ENCODE measurements at places on chromosomes 3 and 15.
A peak's percentile ranks its signal among the peaks of the same experiment; 100 is the strongest.

- DNase-seq: peak; percentile 45
These were observed 3.6 kb downstream of the BCL6 start for GRCh38 chr3:187741403-187742350.

- no peak for DNase-seq
These were observed 39.6 kb upstream of the SEC13 start for GRCh38 chr3:10360478-10360877.

DNA sequence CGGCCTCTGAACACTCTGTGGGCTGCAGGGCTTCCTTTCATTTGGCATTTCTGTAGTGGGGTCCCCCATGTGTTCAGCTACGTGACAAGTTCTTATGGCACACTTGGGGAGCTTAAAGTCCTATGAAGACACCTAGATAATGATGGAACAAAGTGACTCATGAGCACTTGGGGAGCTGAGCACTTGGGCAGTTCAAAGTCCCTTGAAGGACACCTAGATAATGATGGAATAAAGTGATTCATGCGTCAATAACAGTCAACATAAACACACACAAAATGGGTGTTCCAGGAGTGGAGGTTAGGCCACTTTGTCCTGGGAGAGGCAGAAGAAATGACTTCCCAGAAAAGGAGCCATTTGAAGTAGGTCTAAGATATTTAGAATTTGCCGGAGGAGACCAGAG is 66.6 kb downstream of the LDHAL6B start:
- DNase-seq: no peak

GRCh38 chr3:51622413-51622812 is 48.6 kb upstream of the TEX264 start:
- DNase-seq: no peak

DNA sequence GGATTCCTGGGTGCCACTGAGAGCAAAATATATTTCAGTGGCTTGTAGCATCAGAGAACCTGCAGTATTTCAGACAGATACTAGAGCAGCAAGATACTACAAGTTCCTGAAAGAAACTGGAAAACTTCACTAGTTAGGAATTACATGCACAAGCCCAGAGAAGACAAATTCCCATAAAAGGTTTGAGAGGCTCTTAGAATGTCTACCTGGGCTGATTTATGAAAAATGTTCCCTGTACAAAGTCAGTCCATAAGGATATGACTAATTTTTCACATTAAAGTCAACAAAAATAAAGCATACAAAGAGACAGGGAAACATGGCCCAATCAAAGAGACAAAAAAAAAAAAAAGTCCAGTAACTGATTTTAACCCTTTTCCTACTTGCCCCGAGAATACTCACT is 302.6 kb downstream of the POLQ start:
- no peak for DNase-seq

- DNase-seq: no peak
These were observed 79.5 kb upstream of the SLC12A8 start for GRCh38 chr3:125292015-125292414.

DNA sequence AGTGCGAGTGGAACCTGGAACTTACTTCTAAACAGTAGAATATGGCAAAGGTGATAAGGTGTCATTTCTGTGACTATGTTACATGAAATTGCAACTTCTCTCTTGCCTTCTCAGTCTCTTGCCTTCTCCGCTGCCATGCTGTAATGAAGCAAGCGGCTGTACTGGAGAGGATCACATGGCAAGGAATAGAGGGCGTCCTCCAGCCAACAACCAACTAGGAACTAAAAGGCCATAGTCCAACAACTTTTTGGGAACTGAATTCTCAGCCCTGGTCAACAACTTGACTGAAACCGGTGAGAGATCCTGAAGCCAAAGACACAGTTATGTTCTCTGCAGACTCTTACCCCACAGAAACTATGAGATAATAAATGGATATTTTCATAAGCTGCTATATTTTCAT is 143.5 kb downstream of the P3H2 start:
- DNase-seq: no peak

- DNase-seq: no peak
These were observed 75.8 kb downstream of the RPL39L start for GRCh38 chr3:187063286-187064121.

- DNase-seq: no peak
These were observed 127.9 kb upstream of the SLC6A11 start for GRCh38 chr3:10688126-10688525.

- no peak for DNase-seq
These were observed 245.9 kb upstream of the IGF1R start for GRCh38 chr15:98402486-98402885.

DNA sequence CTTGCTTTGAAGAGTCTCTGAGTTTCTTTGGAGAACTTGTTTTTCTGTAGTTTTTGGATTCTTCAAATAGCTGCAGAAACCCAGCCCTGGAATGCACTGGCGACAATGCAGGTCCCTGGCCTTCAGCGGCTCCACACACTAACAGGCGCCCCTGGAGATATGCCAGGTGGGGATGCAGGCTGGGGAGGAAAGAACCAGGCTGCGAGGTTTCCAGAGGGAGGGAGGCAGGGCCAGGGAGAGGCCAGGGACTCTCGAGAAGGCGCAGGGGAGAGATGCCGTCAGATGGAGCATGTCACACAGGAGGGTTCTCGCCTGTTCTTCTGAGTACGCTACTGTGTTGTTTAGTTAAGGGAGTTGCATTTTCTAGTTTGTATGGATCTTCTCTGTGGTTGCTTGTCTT is 283.1 kb downstream of the GABRG3 start:
- DNase-seq: no peak

GRCh38 chr15:65920121-65920520 is 50.8 kb downstream of the RAB11A start:
- no peak for DNase-seq

GRCh38 chr15:42499858-42500609 is 4.6 kb downstream of the SNAP23 start:
- no peak for DNase-seq

GRCh38 chr15:59539799-59540198 is 71.8 kb upstream of the GCNT3 start:
- DNase-seq: no peak

GRCh38 chr3:133989936-133990702 is 39.6 kb downstream of the SLCO2A1 start:
- DNase-seq: no peak

- DNase-seq: no peak
These were observed 24.5 kb downstream of the IQGAP1 start for GRCh38 chr15:90412356-90413194.

- DNase-seq: no peak
These were observed 77.0 kb upstream of the HEG1 start for GRCh38 chr3:125132815-125133214.

DNA sequence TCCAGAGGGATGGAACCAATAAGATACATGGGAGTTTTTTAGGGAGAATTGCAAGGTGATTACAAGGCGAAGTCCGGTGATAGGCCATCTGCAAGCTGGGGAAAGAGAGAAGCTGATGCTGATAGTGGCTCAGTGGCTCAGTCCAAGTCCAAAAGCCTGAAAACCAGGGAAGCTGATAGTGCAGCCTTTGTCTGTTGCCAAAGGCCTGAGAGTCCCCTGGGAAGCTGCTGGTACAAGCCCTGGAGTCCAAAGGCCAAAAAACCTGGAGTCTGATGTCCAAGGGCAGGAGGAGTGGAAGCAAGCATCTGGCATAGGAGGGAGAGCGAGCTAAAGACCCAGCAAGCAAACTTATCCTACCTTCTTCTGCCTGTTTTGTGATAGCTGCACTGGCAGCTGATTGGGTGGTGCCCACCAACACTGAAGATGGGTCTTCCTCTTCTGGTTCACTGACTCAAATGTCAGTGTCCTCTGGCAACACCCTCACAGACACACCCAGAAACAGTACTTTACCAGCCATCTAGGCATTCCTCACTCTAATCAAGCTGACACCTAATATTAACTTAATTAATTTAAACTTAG is 16.7 kb downstream of the TFG start:
- no peak for DNase-seq

DNA sequence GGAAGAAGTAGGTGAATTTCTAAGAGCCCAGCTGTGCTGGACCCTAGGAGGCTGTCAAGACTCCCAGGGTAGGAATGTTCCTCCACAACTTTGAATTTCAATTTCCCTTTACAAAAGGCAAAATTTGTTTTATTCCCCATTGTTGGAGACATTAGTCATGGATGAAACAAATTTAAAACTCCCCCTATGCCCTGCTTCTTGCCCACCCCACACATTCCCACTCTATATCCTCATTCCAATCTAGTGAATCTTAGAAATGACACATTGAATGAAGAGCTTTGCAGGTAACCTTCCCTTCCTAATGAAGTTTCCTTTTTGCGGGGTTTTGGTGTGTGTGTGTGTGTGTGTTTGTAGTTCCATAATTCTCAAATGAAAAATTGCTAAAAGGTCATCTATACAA is 72.6 kb downstream of the CCNL1 start:
- no peak for DNase-seq

DNA sequence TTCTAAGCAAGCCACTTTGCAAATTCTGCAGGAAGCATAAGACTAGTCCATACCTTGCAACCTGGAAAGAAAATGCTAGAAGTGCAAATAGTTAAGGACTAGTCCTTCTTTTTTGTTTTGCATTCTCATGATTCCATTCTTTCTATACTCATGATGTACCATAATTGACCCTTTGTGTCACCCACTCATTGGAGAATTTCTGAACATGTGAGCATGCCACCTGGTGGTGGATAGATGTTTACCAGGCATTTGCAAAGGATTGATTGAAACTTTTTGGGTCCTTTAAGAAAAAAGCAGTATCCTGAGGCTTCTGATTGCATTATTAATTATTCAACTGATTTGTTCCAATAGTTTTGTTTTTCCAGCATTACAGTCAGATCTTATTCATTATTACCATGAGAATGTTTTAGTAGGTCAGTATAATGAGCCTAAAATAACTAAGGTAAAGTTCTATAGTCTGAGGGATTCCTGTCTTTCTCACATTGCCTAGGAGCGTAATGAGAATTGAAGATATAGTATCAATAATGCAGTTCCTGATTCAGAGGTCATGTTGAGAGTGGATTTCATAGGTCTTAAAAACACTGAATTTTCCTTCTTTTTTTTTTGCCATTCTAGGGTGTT is 20.2 kb upstream of the DIPK2A start:
- DNase-seq: no peak

GRCh38 chr3:71389911-71390573 is 193.5 kb downstream of the FOXP1 start:
- DNase-seq: no peak

DNA sequence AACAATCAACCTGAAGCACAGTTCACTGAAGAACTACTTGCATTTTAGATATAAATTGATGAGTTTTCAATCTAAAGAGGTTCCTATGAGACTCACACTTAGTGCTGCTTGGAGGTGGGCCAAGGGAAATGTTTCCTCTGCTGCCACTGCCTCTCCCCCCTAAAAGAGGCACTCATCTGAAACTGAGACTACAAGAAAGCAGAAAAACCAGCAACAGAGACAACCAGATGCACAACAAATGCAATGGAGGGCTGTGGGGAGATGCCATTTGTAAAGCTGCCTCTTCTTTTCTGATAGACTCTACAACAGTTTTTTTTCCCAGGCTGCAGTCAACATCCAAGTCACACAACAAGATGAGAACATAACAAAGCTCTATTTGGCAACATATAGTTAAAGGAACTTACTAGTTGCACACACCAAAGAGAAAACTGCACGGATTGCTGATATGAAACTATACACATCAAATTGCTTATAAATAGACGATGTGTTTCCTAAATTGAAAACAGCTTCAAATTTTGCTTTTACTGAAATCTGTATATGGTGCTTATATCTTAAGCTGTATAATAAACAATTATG is 11.0 kb downstream of the TSPAN3 start:
- DNase-seq: no peak

GRCh38 chr15:68442903-68443302 is 10.9 kb upstream of the ITGA11 start:
- DNase-seq: no peak

DNA sequence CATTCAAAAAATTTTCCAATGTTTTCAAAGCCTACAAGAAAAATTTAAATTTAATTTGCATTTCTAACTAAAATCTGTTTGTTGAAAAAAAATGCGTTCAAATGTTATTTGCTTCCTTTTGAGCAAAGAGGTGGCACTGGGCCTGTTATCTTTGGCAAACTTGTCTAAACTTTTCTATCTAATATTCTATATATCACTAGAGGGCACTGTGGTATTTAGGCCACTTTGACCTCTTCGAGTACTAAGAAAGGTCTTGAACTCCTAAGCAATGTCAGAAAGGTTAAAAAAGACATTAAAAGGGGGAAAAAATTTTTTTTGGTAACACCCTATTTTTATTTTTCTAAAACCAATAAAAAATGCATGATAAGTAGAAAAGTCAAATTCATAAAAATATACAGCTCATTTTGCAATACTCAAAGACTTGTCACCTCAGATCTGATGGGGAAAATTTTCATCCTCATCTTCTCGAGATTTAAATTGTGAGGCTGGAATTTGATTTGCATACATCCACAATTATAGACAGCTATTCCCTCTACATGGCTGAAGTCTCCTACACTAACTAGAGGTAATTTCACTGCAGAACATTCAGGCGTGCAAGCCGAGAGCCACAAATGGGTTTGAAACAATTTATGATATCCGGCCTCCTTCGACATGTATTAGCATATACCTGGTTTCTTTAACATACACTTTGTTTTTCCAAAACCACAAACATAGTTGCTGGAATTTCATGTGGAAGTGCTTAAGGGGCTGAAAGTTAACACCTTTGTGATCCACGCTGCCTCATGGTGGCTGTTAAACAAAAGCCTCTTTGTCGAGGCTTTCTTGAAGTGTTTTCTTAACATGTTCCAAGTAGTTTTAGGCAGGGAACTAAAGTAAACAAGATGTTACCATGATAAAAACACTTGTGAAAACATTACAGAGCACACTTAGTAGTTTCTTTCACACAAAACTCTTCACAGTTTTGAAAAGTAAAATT is 576.4 kb downstream of the FOXP1 start:
- no peak for DNase-seq

DNA sequence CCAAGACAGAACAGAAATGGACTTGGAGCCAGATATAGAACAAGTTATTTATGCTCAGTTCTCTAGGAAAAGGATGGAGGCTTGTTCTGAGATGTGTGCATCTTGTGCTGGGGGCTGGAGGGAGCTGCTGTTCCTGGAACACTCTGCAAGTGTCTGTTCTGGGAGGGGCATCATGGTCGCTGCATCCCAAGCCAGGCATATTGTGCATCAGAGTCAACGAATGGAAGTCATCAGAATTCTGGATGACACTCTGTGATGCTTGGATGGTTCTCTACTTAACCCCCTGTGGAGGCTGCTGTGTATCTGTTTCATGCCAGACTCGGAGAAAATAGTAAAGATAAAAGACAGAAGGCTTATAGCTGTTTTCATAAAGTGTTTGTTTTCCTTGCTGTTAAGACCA is 34.7 kb downstream of the RPL22L1 start:
- DNase-seq: no peak

DNA sequence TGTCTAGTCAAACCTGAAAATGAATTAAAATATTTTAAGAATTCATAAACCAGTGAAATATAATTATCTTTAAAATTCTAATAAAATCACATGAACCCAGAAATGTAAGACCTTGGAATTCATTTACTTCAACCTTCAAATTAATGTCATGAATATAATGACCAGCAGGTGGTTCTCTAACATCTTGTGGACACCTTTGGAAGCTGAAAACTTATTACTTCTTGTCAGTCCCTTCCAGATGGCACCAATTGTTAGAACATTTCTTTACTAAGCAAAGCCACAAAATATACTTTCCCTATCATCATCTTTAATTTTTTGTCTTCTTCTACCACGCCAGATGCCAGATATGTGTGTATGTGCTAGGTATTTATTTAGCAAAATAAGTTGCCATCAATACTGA is 240.0 kb downstream of the MBNL1 start:
- DNase-seq: no peak

GRCh38 chr3:138769616-138770015 is 65.1 kb downstream of the PIK3CB start:
- no peak for DNase-seq

- no peak for DNase-seq
These were observed 1.7 kb downstream of the SLMAP start for GRCh38 chr3:57757642-57758297.

- DNase-seq: no peak
These were observed 48.5 kb downstream of the EFHB start for GRCh38 chr3:19885468-19885867.

All from stimulated activated CD8-positive, alpha-beta memory T cell treated with anti-CD3 and anti-CD28 coated beads, Interleukin-12 subunit alpha, Interleukin-12 subunit beta, amount 100 ng/mL, for 4 hours (primary cell).